Hematopoietic multipotent progenitor cell treated with erythropoietin and hydrocortisone succinate and interleukin-3 and kit ligand, for 4 days (in vitro differentiated cells): ENCODE measurements at places on chromosomes 11 and 22.

DNA sequence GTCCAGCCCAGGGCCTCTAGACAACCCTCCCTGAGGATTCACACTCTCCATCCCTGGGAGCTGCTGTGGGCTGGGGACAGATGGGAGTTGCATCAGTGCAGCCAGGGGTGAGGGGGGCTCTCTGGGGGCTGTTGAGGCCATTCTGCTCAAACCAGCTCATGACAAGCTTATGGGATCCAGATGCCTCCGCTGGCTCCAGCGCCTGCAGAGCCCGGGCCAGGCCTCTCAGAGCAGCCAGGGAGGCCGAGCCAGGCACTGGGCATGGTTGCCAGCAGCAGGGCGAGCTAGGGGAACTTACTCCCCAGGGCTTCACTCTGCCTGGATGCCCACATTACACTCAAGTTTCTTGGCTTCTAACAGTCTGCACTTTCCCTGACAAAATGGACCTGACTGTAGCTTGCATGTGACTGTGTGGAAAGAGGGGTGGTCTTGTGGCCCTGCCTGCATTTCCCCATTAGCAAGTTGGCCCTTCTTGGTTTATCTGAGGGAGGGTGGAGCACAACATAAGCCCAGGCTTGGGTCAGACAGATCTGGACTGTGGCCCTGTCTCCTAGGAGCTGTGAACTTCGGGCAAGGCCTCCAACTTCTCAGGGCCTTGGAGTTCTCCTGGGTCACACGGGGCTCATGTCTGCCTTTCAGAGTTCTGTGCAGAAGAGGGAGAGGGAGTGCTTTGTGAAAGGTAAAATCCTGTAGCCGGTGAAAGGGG lies 34.5 kb upstream of the CYB5R3 start:
- DNase-seq, result no peak

DNA sequence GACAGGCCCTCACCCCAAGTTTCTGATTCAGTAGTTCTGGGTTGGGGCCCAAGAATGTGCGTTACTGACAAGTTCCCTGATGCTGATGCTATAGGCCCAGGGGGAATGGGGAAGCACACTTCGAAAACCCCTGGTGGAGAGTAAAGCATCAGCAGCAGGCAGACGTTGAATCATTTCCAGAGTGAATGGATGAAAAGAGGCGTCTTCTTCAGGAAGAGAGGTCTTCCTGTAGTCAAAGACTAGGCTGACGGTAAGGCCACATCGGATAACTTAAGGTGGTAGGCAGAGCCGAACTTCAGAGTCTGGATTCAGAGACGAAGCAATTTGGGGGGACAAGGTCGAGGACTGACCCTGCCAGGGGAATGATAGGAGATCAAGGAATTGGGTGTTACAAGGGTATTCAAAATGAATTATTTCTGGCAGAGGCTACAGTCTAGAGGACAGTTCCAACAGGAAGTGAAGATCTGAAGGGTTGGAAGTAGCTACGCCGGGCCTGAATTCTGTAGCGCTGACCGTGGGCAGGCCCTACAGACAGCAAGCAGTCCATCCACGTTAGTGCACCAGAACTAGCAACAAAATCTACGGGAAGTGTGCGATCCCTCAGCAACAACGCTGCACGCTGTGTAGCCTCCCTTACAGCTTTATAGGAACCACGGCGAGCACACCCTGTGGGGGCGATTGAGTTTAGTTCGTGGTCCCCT lies 862 bp upstream of the CENATAC start:
- DNase-seq, result peak; percentile 84

DNA sequence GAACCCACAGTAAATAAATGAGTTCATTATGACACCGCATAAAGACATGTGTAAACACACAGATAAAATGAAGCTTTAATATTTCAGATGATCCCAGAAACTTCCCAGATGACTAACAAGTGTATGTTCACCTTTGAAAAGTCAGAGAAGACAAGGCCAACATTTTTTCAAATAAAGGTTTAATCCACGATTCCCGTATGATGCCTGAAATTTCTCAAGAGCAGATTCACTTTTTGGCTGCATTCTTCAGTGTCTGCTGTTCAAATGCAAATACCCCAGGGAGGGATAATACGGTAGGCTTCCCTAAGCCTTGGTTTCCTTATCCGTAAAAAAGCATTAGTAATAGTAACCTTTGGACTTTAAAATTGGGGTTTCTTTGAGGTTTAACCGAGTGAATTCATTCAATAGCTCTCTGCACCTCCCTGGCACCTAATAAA lies 62.5 kb downstream of the SYTL2 start:
- no peak for DNase-seq

DNA sequence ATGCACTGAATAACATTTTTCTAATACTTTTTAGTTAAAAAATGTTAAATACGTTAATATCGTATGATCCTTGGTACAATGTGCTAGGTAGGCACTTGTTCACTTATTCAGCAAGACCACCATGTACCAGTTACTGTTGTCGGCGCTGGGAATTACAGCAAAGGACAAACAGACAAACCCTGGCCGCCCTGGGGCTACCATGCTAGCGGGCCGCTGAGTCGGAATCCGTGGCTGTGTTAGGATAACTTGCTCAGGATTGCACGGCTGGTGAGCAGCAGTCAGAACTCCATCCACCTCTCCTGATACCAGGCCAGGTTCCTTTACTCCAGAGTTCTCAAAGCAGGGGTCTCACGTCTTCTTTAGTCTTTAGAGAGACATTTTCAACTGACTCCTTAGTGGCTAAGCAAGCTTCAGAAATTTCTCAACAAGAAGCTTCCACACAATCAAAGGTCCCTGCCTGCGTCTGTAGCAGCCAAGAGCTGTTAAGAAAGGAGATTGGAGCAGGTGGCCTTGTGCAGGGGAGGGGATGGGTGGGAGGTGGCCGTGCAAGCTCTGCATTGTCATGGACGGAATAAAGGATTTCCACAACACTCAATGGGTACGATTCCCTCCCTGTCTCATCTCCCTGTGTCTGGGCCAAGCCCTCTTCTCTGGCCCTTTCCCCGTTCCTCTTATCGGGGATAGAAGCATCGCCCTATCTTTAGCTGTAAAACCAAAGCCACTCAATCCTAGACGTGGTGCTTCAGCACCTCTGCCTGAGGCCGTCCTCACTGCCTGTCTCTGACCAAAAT lies 39.8 kb upstream of the NNMT start:
- no peak for DNase-seq

DNA sequence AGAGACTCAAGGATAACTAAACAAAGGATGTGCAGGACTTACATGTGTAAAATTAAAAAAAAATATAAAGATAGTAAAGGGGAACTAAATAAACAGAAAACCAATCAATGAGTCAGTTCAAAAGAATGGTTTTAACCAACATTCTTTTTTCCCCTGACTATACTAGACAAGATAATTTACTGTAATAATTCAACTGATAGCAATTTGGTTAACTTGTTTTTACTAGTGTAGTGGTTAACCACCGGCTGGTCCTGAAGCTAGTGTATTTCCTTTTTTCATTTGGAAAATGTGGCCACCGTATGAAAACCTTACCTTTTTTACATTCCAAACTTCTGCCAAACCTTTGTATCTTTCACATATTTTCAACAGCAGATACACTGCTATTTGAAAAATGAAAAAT lies 123.1 kb downstream of the ARHGAP42 start:
- peak; percentile 36 for DNase-seq

DNA sequence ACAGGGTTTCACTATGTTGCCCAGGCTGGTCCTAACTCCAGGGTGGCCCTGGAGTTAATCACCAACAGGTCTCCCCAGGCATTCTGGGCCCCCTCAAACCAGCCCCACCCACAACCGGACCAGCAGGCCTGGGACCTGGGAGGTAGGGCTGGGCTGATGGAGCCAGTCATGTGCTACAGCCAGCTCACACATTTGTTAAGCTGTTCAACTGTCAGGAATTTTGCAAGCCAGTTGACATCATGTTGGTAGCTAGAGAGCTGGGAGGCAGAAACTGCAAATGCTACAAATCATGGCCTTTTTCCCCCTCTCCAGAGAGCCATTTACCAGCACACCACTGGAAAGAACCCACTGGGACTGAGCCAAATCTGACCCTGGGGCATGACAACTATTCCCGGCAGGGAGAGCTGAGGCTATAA lies 6.8 kb downstream of the ARHGAP1 start:
- no peak for DNase-seq

- DNase-seq, result peak; percentile 32
Observed at GRCh38 chr22:46900549-46900948, 138.1 kb downstream of the TBC1D22A start.

GRCh38 chr22:32652645-32653270 lies 148.7 kb upstream of the TIMP3 start:
- no peak for DNase-seq

DNA sequence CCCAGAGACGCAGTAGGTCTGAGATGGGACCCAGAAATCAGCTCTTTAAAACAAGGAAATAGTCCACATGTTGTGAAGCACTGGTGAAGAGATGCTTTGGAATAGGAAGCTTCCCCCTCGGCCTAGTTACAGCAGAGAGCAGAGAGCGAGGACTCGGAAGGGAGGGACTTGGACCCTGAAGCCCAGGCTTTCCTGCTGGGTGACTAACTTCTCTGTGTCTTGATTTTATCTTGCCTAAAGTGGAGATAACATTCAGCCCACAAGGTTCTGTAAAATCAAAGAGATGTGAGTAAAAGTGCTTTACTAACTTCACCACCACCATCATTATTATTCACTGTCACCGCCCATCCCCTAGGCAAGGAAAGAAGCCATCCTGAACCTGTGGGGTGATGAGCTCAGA lies 58.4 kb downstream of the THAP12 start:
- DNase-seq, result peak; percentile 41

- DNase-seq, result no peak
Observed at GRCh38 chr11:46306296-46306853, 28.9 kb downstream of the CREB3L1 start.

GRCh38 chr22:27173530-27173929 lies 516.1 kb downstream of the MIAT start:
- no peak for DNase-seq

DNA sequence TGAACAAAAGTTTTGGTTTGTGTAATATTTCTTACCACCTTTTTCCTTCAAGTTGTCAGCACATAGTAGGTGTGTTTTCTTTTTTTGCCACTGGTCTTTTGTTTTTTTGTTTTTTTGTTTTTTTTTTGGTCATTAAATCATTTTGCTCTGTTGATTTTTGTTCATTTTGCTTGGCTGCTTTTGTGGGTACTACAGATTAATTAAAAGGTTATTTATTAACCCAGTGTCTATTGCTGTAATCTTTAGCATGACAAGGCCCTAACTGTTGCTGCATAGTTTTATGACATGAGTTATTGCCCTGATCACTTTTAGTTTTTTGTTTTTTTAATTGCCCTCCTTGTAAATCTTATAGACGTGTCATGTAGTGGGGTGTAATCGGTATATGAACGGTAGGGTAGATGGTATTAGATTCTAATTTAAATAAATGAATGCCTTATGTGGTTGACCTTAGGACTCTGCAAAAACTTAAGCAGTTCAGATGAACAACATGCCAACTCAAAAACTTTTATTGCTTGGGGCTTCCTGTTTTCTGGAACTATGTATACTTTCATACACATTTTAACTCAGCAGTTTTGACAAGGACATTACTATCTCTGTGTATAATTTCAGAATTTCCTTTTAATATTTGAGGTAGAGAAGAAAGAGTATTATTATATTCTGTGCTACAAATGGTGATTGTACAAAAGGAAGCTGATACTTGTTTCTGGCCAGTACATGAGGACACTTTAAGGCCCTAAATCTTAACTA lies 7.9 kb downstream of the EWSR1 start:
- no peak for DNase-seq

DNA sequence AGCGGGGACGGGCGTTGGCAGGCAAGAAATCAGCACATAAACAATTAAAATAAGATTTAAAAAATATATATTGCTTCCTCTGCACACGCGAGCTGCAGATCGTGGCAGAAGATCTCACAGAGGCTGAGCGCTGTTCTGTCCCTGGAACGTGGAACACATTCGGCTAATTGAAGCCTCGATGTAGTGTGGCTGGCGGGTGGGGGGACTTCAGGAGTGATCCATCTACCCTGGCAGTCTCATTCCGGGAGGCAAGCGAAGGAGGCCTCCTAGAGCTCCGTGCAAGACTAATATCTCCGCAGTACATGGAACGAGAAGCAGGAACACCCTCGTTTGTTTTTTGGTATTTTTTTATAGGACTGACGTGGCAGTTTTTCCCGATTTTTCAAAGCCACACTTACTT lies 402.4 kb downstream of the MN1 start:
- no peak for DNase-seq

GRCh38 chr11:6587360-6587953 lies 16.0 kb downstream of the RRP8 start:
- DNase-seq, result no peak

DNA sequence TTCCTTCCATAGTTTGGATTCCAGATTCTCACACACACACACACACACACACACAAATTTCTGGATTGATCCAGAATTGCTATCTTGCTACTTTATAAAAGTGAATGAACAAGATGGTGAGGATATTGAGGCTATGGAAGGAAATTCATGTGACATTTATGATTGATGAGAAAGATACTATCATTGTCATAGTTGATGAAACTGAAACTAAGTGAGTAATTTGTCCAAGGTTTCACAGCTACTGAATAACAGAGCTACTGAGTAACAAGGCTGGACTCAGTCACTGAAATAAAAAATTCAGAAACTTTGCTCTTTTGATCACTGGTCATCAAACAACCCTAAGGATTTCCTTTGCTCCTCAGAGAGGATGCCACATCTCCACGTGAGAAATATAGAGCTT lies 16.2 kb downstream of the OR5D16 start:
- DNase-seq, result no peak

- DNase-seq, result no peak
Observed at GRCh38 chr22:39684702-39685281, 114.2 kb downstream of the CACNA1I start.

GRCh38 chr11:122181372-122181771 lies 65.4 kb upstream of the BLID start:
- DNase-seq, result no peak

- DNase-seq, result no peak
Observed at GRCh38 chr11:13183826-13184196, 93.8 kb upstream of the BMAL1 start.

DNA sequence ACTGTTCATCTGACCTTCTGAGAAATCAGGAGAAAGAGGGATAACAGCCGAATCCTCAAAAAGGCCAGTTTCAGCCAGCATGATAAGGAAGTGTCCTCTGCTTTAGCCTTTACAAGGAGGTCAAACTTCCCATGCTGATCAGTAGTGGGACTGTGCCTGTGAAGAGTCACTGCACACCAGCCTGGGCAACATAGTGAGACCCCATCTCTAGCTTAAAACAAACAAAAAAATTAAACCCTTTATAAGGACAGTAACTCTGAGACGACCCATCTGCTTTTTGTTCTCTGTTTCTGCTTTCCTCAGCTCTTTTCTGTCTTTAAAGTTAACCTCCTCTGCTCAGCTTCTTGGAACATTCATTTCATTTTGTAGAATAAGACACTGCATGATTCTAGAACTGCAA lies 49.7 kb downstream of the SCGB1A1 start:
- no peak for DNase-seq

DNA sequence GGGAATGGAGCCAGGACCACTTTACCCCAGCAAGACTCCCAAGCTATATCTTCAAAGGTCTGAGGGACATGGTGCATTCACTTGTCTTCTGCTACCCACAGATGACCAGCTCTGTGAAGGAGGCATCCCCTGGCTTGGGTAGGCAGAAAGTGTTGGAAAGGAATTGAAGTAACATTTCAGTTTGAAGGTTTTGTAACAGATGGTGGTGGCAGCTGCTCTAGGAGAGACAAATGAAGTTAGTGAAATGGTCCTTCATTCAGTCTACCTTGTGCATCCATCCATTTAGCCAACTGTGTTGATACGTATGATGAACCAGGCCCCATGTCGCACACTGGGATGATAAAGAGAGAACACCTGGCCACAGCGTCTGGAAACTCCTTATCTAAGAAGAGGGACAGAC lies 140.5 kb downstream of the COMMD9 start:
- DNase-seq, result no peak

GRCh38 chr22:47332246-47332980 lies 570.0 kb downstream of the TBC1D22A start:
- DNase-seq, result no peak
